ENCODE measurements at places on chromosomes 7 and 10.

GRCh38 chr10:71392791-71393781 is 3.6 kb upstream of the CDH23 start:
- DNase-seq: no peak

DNA sequence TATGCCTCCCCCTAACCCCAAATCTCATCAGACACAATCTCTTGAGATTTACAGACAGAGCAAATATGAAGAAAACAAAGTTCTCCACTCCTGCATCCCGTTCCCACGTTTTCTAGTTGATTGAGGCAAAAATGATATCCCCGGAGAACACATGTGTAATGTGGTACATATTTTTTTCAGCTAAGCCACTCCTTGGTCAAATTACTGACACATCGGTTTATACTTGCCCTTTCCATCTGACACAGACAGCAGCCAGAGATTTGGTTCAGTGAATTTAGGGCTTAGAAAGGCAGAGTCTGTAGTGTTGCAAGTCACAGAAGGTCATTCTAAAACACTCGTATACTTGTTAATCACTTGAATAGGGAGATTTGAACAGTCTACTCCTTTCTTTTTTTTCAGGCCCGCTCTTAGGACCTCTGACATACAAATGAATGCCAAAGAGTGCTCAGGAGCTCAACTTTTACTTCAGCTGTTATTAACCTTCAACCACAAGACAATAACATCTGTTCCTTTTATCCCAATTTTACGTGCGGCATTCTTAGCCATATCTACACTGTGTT is 1.8 kb upstream of the DDX50 start:
- no peak for DNase-seq

GRCh38 chr10:76334255-76334654 is 902.8 kb downstream of the LRMDA start:
- DNase-seq: no peak

DNA sequence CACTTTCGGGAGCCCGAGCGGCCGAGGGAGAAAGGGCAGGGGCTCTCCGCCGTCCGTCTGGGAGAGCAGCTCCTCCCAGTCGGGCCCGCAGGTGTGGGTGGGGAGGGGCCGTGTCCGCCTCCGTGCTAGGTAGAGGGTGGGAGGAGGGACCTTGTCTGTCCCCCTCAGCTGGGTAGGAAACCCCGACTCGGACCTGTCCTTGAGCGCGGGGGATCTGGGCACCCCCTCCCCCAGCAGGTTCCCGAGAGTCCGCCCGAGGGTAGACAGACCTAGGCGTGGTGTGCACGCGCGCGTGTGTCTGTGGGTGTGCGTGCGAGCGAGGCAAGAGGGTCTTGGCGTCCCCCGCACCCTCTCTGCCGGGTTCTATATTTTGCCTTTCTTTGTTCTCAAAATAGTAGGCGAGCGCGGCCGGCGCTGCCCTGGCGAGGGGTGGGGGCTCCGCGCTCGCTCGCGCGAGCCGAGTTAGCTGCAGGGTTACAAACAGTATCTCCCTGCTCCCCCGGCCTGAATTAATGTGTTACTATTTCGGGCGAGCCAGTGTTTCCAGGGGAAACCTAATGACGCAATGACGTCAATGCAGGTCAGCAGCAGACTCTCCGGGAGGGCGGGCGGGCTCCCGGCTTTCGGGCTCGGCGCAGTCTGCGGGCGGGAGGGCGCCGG is 73.9 kb upstream of the LEP start:
- DNase-seq: peak; percentile 52

GRCh38 chr10:124541076-124541903 is 79.7 kb downstream of the LHPP start:
- no peak for DNase-seq

GRCh38 chr10:49417311-49418052 is 21.6 kb upstream of the DRGX start:
- no peak for DNase-seq

DNA sequence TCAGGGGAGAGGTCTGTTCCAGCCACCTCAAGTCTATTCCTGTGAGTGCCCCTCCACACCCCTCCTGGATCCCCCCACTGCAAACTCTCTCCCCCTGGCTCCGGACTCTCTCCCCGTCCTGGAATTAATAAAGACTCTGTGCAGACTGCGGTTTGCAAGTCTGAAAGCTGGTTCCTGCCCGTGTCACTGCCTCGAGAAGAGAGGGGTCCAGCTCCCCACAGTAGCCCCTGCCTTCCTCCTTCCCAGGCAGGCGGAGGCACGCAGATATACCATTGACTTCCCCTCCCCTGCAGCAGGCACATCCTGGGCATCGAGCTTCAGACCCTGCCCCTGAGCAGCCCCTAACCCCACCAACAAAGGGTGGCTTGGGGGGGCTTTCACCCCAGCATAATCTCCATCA is 2.2 kb upstream of the ELN start:
- no peak for DNase-seq

DNA sequence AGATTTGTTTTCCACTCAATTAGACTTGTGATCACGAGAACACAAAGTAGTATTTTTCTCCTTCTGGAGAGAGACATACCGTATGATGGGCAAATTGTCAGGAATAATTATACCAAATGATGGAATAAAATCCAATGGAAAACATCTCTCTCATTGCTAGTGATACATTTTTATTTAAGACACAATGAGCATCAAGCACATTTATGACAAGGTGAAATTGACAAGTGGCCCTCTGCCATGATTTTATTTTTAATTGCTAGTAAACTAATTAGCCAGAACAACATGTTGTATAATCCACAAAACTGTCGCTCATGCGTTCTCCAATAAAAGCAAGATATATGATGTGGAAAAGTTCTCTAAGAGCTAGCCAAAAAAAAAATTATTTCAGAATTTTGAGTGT is 620.8 kb downstream of the AUTS2 start:
- no peak for DNase-seq

GRCh38 chr7:159107161-159107892 is 37.3 kb downstream of the VIPR2 start:
- no peak for DNase-seq

DNA sequence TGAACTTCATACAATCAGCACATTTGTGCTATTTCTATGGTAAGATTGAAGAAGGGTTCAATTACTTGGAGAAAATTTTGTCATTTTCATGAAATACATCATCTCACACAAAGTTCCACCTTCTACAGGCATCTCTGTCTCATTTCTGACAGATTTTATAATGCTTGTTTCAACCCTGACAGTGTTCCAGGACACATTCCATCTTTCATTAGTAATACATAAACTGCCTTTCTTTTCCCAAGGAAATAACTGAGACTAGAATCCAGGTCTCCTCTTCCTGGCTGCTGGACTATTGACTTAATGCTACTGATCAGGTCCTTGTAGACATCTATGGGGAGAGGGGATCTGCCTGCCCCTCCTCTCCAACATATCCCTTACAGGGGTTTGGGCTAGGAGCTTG is 70.1 kb upstream of the PLPP4 start:
- DNase-seq: no peak

DNA sequence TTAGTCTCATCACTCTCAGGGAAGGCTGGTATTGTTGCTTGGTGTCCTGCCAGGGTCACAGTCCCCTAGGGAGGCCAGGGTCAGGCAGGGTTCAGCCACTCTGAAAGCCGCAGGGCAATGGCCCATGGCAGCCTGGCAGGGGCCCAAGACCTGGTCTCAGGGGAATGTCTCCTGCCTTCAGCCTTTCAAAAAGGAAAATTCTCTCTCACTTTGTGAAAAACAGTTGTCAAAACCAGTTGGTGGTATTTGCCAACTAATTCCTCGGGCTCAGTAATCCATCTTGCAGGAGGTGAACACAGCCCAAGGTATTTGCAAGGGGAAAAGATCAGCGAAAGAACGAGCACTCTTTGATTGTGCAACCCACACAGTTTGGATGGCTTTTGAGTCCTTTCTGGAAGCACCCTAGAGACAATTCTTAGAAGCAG is 101.5 kb downstream of the JCAD start:
- DNase-seq: no peak

- DNase-seq: no peak
Observed at GRCh38 chr10:72637398-72637857, 11.5 kb upstream of the MICU1 start.

- no peak for DNase-seq
Observed at GRCh38 chr7:139924461-139924860, 95.4 kb downstream of the TBXAS1 start.

GRCh38 chr7:25852939-25853271 is 299.1 kb upstream of the NFE2L3 start:
- no peak for DNase-seq

DNA sequence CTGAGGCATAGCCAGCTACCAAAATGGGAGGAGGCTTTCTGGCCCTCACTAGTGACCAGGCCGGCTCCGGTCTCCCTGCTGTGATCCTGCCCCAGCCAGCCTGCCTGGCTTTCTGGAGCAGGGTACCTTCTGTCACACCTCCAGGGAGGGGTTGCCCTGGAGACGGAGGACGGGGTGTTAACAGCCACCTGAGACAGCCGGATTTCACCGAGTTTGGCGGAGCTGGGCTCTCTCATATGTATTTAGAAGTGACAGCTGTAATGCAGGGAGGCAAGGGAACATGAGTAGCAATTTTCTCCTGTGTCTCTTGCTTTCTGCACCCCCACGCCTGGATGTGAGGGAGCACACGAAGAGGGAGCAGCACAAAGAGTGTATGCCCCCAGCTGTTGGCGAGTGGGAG is 473.3 kb downstream of the PLXNA4 start:
- no peak for DNase-seq

DNA sequence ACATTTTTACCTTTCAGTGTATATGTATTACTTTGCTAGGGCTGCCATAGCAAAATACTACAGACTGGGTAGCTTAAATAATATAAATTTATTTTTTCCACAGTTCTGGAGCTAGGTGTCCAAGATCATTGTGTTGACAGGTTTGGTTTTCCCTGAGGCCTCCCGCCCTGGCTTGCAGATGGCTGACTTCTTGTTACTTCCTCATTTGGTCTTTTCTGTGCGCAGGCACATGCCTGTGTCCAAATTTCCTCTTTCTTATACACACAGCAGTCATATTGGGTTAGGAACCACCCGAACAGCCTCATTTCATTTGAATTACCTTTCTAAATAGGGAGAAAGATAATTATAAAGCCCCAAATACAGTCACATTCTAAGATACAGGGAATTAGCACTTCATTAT is 521.6 kb upstream of the SORCS1 start:
- no peak for DNase-seq

GRCh38 chr7:26688388-26688787 is 176.0 kb downstream of the SKAP2 start:
- DNase-seq: no peak

DNA sequence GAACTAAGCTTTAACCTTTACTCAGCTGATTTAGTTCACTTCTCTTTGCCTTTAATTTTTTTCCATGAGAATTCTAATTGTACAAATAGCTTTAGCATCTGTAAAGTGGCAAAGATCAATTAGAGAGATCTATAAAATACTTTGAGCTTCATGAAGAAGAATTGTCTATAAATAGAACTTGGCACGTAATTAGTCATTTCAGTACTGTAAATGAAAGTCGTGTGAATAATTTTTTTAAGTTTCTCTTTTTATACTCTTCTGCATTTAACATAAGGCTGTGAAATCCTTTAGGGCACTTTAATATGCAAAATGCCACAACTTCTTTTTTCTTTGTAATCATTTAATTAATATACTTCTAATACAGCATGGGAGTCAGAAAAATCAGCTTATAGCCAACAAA is 177.8 kb downstream of the CSTF2T start:
- no peak for DNase-seq

- no peak for DNase-seq
Observed at GRCh38 chr7:22726345-22726906, 574 bp upstream of the IL6 start.

GRCh38 chr10:96013956-96014355 is 29.4 kb upstream of the CCNJ start:
- no peak for DNase-seq

DNA sequence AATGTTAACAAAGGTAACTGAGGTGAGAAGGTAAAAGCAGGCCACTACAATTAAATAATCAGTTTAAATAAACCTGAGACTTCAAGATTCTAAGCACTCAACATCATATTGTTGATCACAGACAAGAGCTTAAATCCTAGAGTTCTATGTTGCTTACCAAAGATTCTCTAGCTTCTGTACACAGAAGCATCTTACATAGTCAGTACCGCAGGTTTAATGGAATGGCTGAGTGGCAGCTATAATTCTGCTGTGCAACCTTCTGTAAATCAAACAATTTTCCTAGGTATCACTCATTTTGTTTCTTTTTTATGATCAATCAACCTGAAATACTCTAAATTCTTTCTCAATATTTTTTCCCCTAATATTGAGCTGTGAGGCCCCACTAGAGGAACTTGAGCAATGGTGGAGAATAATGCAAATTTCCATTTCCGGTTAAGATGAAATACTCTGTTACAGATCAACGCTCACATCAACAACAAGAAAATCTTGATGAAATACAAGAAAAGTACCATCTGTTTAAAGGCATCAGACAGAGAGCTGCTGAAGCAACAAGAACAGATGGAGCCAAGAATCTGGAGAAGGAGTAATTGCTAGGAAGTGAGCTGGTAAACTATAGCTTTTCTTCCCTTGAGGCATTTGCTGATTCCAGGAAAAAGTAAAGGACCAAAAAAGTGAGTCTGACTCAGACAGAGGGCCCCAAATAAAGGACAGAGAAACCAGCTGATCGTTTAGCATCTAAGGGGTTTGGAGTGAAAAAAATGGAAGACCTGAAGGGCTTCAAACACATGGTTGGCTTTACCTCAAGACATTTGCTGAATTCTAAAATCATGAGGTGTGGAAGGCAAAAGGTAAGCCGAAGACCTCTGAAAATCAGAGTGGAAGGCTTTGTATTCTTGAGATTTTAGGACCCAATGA is 22.6 kb downstream of the PNPLA8 start:
- DNase-seq: no peak

- DNase-seq: no peak
Observed at GRCh38 chr7:147923841-147924240, 666.7 kb upstream of the C7orf33 start.

GRCh38 chr7:154581251-154581890 is 421.6 kb downstream of the PAXIP1 start:
- no peak for DNase-seq

DNA sequence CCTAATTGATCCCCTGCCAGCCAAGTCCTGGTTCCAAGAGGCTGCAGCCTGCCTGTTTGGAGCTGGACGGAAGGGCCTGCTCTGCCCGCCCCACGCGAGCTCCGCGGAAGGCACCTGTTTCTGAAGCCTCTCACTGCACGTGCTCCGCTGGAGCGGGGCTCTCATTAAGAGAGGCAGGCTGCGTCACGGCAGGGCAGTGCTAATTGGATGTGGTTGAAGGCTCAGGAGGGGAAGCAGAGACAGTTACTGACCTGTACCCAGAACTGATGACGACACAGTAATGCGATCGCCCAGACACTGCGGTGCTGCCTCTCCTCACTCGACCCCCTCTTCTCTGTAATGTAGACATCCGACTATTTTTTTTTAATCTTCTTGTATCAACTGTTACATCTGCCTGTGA is 411.1 kb upstream of the MGMT start:
- no peak for DNase-seq

DNA sequence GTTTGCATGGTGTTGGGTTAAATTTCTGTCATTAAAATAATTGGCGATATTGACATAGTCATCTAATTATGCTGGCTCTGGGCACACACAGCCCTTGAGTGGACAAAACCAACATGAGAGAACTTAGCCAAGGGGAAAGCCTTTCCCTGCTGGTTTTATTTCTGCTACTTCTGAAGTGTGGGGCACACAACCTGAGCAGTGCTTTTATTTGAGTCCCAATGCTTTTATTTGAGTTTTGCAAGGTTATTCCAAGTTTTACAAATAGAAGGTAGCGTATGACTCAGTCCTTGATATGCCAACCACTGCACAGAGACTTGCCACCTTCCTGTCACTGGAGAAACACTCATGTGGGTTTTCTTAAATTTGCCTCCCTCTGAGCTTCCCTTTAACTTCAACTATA is 145.7 kb downstream of the EGFR start:
- DNase-seq: no peak

GRCh38 chr10:130023454-130024230 is 59.6 kb upstream of the EBF3 start:
- DNase-seq: no peak
